ENCODE measurements at places on chromosomes 7 and 10. TPM values are rescaled to one million over a fixed set of nuclear protein-coding genes. Genes with fewer than 3 reads are reported as not detected.

Gene FBXL15
- total RNA-seq = 8.7 TPM

Gene SPDYE2B
- total RNA-seq = not detected

Gene PVRIG
- total RNA-seq = not detected

Gene NEUROG3
- not detected for total RNA-seq

Gene HOGA1
- 0.85 TPM for total RNA-seq

Gene GPR15LG
- total RNA-seq = not detected

Gene ADIRF
- not detected for total RNA-seq

Gene SMC3
- total RNA-seq = 36.2 TPM

Gene CRTAC1
- 37.3 TPM for total RNA-seq

Gene SHTN1
- total RNA-seq = 106 TPM

Gene TMED4
- total RNA-seq = 79.4 TPM

Gene KCND2
- total RNA-seq = 0.28 TPM

Gene NCOA4
- total RNA-seq = 191 TPM

Gene POLR2J2
- total RNA-seq = 9.4 TPM

Gene ACTR3C
- total RNA-seq = 0.87 TPM
